ELF-1 (cell line): ENCODE measurements at places on chromosomes 2 and 18.

DNA sequence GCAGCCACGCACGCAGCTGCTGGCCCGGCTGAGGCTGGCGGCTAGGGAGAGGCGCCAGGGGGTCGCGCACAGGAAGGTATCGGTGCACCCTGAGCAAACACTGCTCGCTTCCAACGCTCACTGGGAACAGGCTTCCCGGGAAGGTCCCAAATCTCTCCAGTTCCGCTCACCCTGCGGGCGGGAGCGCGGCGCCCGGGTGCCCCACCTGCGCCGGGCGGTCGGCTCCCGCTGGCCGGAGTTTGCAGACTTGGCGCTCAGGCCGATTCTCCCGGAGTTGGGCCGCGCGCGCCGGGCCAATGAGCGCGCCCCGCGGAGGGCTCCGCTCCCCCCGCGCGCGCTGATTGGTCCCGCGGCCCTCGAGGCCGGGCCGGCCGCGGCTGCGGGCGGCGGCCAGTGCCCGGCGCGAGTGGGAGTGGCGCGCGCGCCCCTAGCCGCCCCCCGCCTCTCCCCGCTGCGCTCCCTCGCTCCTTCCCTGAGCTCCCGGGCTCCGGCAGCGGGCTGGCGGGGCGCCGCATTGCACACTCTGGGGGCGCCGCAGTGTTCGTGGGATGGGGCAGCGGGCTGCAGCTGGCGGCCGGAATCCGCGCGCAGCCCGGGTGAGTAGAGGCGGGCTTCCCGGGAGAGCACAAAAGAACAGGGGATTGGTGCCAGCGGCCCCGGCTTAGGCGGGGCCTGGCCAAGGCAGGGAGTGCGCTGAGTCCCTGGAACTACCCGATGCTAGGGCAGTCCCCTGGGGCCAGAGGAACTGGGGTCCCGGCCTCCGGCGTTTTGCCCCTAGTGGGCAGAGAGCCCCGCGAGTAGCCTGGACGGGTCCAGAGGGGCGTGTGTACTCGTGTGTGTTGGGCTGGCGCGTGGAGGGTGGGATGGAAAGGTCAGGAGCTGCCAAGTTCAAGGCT, at the start of gene LYPD6:
Gene LYPD6 (plus strand): TSS at position 461 of the 896 bp plus-strand sequence. CDS start 107,122 bp downstream, outside the sequence.
- DNase-seq, result peak; percentile 76

- no peak for DNase-seq
These were observed 18.9 kb downstream of the MRPL35 start for GRCh38 chr2:86218124-86218523.

GRCh38 chr2:120567128-120567527, 168.5 kb upstream of the GLI2 start:
- DNase-seq, result no peak

DNA sequence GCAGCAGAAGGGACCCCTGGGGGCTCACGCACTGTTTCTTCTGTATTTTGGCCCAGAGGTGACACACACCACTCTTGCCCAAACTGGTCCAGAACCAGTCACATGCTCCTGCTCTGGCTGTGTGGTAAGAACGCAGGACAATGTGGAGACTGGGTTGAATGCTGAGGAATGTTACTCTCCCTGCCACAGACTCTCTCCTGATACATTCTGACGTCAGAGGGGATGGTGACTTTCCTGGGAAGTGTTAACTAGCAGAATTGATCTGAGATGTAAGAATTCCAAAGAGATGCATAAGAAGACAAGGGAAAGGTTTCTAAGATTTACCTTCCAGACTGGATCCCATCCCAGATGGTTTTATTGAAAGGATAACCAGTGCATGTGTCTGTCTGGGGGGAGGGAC, 100.8 kb downstream of the ASB1 start:
- no peak for DNase-seq

DNA sequence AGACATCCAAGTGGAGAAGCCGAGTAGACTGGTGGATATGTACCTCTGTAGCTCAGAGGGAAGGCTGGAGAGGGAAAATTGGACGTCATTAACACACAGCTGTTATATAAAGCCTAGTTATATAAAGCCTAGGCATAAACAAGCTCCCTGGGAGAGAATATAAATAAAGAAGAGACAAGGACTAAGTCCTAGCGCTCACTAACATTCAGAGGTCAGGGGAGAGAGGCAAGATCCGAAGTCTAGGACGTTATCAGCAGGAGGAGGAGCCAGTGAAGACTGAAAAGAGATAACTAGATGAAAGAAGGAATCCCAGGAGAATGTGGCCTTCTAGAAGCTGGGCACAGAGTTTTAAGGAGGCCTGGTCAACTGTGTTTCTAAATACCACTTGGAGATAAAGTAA, 55.3 kb downstream of the NOL10 start:
- DNase-seq, result no peak

GRCh38 chr18:44654573-44654972, 26.1 kb upstream of the SETBP1 start:
- no peak for DNase-seq

DNA sequence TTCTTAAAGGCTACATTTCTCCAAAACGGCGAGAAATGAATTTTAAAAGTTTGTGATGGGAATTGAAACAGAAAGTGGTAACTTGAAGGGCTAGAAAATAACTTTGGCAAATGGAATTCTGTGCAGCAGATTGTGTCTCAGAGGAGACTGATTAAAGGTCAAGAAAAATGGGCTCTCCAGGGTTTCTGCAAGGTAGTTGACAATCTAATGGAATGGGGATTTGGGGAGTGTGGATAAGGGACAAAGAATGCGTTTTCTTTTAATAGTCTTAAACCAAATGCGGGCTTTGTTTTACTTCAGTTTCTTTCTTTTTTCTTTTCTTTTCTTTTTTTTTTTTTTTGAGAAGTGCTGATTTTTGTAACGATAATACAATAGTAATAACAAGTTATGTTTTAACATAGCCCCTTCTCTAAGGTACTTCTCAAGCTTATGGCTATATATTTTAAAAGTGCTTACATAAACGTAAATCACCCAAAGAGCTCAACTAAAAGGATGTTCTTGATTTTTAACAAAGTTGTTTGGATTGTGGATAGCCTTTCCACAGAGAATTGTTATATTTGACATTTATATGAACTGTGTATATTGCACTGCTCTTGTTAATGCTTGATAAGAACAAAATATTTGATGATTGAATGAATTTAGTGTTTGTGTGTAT, 36.6 kb downstream of the CAMKMT start:
- no peak for DNase-seq

DNA sequence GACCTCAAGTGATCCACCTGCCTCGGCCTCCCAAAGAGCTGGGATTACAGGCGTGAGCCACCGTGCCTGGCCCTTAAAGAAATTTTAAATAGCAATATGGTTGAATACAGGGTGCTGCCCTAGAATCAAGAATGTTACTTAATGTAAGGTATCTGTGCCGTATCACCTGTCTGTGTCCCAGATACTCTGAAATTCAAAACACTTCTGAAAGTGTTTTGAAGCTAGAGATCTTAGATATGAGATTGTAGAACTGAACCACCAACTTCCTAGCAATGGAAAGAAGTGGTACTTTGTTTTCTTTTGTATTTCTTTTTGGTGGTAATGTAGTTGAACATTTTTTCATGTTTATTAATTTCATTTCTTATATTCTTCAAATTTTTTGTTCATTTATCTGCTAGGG, 13.0 kb downstream of the PTPN4 start:
- no peak for DNase-seq

- DNase-seq, result no peak
These were observed 1329.7 kb upstream of the SLC39A10 start for GRCh38 chr2:194327196-194327888.

DNA sequence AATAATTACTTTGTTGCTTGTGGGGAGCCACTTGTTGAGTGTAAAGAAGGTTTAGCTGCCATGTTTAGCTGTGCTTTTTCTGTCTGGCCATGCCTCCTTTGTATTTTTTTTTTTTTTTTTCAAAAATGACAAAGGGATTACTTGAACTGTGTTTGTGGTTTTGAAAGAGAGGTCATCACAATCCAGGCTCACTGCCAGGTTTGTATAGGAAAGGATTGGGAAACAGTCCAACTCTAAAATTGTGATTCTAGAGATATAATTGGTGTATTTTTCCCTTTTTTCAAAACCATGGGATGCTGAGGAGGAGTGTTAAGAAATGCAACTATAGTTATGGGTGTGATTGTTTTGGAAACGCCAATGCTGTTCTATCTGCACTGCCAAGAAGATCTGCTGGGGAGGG, 4.3 kb downstream of the ITPRIPL1 start:
- no peak for DNase-seq

DNA sequence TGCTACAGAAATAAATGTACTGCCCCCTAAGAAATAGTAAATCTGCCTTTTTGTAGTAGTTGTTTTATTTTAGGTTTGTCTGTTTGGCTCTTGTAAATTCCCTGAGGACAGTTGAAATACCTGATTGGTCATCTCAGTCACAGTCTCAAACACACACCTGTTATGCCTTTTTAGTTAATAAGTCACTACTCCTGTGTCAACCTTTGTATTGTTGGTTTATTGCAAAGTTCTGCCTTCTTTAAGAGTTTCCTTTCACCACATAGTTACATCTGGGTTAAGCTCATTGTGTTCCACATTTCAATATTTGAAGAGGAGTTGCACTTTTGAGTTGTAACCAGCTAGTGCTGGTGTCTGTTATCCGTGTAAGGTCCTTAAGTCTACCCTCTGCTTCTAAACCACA, 198.7 kb downstream of the CCDC85A start:
- DNase-seq, result no peak

DNA sequence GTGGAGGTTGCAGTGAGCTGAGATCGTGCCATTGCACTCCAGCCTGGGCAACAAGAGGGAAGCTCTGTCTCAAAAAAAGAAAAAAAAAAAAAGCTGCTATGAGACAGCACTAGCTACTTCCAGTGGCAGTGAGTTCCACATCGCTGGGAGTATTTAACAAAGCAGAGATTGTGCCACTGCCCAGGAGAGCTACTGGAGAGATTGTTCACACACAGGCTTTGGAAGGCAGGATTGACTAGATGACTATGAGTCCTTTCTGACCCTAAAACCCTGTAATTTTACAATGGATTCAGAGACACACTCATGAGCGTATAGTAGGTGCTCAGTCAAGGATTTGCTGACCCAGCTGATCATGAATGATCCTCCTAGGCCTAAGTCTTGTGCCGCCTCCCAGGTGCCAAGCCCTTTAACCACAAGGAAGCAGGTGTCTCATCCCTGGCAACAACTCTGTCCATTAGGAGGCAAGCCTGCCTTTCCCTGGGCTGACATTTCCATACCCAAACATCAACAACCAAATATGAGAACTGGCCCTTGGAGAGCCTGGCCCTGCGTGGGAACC, 45.0 kb upstream of the ODC1 start:
- DNase-seq, result no peak

GRCh38 chr2:13212115-13212514, 495.4 kb downstream of the TRIB2 start:
- no peak for DNase-seq

GRCh38 chr2:45280794-45281193, 271.5 kb upstream of the SIX2 start:
- no peak for DNase-seq

DNA sequence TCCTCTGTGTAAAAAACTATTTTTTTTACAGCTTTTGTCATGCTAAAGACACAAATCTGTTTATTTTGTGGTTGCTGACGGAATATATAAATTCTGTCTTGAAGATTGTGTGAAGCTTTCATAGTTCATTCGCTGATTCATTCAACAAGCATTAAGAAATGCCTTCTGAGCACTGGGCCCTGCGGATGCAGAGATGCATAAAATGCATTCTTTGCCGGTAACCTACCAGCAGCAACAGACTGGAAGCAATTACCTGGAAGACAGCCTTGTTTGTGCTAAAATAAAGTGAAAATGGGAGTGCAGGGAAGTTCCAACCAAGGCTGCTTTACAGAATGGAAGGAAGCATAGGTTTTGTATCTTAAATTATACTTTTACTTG, 119.7 kb downstream of the PMAIP1 start:
- DNase-seq, result no peak

DNA sequence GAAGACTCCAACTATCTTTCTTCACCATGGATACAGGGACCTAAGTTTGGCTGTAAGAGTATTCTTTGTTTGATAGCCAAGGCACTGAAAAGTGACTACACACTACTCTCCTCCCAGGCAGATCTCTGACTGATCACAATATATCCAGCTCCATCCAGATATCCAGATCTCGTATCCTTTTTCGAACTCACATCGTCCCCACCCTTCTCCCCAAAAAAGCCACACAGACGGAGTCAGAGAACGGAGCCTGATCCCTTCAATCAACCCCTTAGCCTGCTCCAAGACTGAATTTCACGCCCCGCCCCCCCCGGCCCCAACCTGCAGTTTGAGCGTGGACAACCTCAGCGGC, 533 bp downstream of the DHX57 start:
- no peak for DNase-seq

- DNase-seq, result no peak
These were observed 16.9 kb downstream of the HS1BP3 start for GRCh38 chr2:20633794-20634506.

- DNase-seq, result no peak
These were observed 54.5 kb upstream of the AFF3 start for GRCh38 chr2:100196786-100197494.

GRCh38 chr18:48184118-48184517, 225.1 kb downstream of the ZBTB7C start:
- no peak for DNase-seq

DNA sequence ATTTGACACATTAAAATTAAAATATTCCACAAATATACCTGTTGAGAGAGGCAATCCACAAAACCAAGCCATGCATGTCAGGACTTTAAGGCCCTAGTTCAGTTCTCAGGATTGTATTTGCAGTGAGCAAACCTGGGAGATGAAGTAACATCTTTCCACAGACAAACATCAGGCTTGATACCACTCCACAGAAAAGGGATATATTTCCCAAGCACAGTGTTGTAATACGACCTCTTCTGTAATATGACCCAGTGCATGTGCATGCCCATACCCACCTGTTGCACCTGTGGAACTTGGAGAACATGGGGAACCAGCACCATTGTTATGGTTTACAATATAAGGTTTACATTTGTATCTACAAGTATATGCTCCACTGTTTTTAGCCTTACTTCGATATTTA, 184.0 kb downstream of the PDE11A start:
- no peak for DNase-seq

GRCh38 chr2:37389395-37389794, 45.0 kb downstream of the QPCT start:
- no peak for DNase-seq

- DNase-seq, result no peak
These were observed 109.7 kb upstream of the MGAT5 start for GRCh38 chr2:134144081-134144596.
